Esophagus mucosa (tissue), 1 donor: ENCODE measurements at places on chromosomes 1 and 21. TPM values are rescaled to one million over a fixed set of nuclear protein-coding genes. Genes with fewer than 3 reads are reported as not detected.

TMEM82 gene
- not detected for total RNA-seq

- ATAC-seq, result no peak
These were observed 372.2 kb downstream of the MRPL39 start for GRCh38 chr21:25234857-25235801.

CFAP141 gene
- not detected for total RNA-seq

GRCh38 chr1:61953076-61953789 is 211.0 kb downstream of the PATJ start:
- ATAC-seq, result no peak

DNA sequence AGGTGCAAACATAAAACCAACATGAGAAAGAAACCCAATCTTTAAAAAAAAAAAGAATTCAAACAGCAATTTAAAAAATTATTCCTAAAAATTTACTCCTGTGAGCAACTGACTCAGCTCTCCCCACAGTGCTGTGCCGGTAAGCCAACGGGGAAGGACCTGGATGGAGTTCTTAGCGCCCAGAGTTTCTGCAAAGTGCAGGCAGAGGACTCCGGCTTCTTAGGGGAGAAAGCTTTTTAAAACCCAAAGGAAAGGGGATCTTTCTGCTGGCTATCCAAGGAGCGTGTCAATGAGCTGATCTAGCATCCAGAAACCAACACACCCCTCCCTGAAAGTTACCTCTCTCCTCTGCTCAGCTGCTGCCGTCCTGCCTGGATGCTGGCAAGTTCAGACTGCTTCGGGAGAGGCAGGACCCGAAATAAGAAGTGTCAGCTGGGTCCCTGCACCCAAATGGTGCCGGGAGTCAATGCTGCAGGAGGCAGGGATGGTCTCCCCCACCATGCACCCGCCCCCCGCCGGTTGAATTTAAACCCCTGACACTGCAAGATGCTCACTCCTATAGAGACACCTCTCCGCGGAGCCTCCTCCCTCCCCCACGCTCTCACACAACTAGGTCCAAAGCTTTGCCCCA is 32.2 kb upstream of the H6PD start:
- no peak for ATAC-seq
